Activated CD4-positive, alpha-beta T cell treated with anti-CD3 and anti-CD28 coated beads, Interleukin-2, amount 50 U/mL, for 48 hours (primary cell): ENCODE measurements at places on chromosomes 12 and 14.

DNA sequence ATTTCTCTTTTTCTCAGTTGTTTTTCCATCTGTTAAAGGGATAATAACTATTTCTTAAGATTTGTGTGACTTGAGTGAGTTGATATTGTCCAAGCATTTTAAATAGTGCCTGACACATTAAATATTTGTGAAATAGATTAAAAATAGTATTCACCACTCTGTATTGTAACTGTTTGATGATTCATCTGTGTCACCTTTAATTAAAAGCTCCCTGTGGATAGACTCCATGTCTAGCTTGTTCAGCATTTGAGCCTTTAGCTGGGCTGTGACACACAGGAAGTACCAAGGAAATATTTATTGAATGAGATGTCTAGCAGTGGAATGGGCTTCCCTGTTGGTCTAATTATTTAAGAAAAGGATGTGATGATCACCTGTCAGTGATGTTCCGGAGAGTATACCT lies 1.8 kb upstream of the GLIPR1L2 start:
- no peak for DNase-seq

- DNase-seq = no peak
These were observed 1387.1 kb upstream of the TMEM132C start for GRCh38 chr12:126879842-126880241.

DNA sequence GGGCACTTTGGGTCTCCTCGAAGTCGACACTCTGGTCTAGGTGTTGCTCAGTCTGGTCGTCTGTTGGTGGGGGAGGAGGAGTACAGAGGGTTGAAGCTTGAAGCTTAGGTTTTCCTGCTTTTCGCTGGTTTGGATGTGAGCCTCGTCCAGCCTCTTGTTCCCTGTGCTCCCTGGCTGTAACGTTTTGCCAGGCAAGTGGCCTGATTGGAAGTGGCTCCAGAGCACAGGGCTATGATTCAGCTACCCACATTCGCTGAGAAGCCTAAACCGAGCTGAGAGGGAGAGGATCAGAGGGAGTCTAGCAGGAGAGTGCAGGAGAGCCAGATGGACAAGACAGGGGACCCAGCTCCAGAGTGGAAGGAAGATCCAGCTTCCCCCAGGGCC lies 6.1 kb downstream of the HOXC10 start:
- DNase-seq = no peak

GRCh38 chr14:54446161-54446693 lies 5.1 kb upstream of the CNIH1 start:
- DNase-seq = no peak

GRCh38 chr14:56004786-56005185 lies 113.4 kb upstream of the PELI2 start:
- peak; percentile 26 for DNase-seq

DNA sequence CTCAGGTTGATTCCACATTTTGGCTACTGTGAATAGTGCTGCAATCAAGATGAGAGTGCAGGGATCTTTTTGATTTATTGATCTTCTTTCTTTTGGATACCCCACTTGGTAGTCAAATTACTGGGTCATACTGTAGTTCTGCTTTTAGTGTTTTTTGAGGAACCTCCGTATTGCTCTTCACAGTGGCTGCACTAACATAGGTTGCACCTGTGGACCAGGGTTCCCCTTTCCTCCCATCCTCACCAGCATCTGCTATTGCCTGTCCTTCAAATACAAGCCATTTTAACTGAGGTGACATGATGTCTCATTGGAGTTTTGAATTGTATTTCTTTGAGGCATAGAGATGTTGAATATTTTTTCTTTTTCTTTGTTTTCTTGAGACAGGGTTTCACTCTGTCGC lies 152.5 kb upstream of the TMEM132C start:
- no peak for DNase-seq

DNA sequence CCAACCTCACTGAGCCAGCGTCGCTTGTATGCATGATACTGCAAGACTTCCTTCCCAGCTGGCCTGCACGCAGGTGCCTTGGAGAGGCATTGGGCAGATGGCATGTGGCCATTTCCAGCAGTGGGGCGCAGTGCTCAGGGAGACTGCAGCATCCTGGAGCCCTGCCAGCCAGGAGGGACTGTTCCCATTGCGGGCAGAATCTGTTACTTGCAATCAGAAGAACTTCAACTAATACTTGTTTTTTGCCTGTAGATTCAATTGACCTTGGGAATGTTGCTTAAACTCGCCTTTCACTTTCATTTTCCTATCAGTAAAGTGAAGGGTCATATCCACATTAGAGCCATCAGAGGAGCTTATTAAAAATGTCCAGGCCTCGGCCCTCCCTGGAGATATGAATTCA lies 29.8 kb downstream of the ANKRD9 start:
- DNase-seq = no peak

- DNase-seq = no peak
These were observed 11.9 kb downstream of the NUP37 start for GRCh38 chr12:102107970-102108369.

DNA sequence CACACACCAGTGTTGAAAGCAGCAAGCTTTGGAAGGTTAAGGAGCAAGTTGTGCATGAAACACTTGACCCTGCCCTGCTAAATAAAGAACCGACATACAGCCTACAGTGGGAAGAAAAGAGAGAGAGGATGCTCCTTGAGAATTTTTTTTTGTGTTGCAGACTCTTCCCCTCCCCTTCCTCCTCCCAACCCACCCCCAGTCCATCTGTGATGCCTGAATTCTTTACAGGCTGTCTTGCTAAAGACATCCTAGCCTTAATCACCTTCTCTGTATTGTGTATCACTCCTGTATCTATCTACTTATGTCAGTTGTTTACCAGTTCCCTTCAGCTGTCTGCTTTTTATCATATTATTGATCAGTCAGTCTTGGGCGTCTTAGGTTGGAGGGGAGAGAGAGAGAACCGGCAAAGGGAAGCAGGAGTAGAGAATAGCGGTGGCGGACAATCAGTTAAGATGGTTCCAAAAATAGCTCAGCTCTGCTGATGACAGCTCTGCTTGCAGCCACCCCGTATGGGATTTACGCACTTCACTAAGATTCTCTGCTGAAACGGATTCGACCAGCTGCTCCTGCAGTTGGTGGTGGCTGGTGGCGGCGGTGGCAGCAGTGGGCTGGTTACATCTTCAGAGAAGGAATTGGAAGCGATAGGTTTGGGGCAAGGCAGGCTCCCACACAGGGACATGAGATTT lies 664.7 kb downstream of the NRXN3 start:
- no peak for DNase-seq

- no peak for DNase-seq
These were observed 6.7 kb upstream of the MTA1 start for GRCh38 chr14:105412771-105413543.

DNA sequence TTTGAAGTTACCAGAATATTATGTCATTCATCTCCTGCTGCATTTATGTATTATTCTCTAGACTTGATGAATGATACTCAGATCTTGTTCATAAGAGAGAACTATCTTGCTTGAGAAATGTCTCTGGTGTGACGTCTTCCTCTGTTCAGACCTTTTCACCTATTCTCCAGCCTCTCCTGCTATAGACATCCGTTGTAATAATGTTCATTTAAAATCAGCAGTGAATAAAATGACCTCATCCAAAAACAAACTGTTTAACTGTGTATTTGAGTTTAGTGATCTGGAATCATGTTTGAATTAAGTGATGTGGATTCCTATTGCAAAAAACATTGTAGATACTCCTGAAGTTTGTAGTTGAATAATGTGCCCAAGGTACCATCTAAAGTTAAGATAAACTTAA lies 487.1 kb downstream of the PCNX1 start:
- DNase-seq = no peak

GRCh38 chr12:123271001-123271668 lies 521 bp downstream of the CDK2AP1 start:
- DNase-seq = peak; percentile 78

GRCh38 chr12:64701283-64701682 lies 57.9 kb downstream of the GNS start:
- DNase-seq = no peak

DNA sequence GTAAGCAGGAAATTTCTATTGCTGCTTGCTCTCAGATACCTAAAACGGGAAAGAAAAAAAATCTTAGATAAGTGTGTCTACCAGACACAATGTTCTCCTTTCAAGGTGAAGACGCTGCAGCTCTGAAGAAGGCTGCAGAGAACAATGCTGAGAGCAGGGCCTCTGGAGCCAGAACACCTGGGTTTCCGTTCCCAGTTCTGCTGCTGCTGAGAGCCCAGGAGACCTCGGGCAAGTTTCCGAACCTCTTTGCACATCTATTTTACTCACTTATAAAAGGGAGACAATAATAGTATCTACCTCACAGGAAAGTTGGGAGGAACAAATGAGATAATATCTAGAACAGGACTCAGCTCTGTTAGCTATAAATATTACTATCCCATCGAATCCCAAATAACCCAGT lies 122.9 kb downstream of the TMTC1 start:
- DNase-seq = no peak

DNA sequence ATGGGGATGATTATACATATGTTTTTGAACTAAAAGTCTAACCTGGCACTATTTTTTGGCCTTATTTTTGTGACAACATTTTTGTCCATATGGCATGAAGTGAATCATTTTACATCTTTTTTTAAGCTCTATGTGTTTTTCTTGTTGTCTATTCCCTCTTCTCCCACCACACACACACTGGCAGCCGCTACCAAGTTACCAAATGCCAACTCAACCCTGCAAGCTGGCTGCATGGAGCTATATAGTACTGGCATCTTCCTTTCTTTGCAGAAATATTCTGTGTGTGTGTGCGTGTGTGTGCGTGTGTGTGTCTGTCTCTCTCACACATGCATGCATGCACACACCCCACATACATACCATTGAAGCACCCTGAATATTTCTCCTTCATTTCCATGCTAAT lies 278.9 kb upstream of the SOX5 start:
- no peak for DNase-seq

GRCh38 chr12:77337362-77337761 lies 272.0 kb upstream of the E2F7 start:
- no peak for DNase-seq

DNA sequence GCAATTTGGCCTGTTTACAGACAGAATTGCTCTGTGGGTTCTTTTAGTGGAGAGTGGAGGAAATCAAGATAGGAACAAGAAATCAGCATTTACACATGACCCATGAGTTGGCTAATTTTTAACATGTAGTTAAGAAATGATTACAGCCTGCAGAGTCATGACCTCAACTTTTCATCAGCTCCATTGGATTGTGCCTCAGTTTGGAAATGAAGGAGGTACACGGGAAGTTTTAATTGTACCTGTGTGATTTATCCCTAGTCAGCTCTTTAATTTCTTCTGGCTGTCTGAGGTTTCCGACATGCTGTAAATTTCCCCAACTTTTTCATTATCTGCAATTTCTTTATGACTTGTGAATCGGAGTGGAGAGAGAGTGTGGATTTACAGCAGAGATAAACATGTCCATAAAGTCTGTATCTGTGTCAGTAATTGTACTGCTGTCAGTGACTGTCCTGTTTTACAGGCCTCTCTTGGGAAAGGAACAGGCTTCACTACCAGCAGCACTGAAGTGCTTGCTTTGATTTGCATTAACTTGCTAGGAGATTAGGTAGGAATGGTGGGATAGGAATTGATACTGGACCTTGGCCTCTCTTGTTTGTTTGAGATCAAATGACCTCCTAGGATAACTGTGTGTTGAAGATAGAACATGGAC lies 49.2 kb downstream of the LIN52 start:
- DNase-seq = no peak

DNA sequence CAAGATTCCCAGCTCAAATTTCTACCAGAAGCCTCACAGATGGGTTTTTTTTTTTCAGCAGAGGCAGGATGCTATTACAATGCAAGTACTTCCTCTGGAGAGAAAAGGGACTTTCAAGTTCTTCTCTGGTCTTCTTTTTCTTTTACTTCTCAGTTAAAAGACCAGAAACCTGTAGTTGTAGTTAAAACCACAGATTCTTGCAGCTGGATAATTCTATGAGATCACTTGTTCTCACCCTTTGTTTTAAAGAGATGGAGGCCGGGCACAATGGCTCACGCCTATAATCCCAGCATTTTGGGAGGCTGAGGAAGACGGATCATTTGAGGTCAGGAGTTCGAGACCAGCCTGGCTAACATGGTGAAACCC lies 47.6 kb upstream of the OVCH1 start:
- DNase-seq = no peak

DNA sequence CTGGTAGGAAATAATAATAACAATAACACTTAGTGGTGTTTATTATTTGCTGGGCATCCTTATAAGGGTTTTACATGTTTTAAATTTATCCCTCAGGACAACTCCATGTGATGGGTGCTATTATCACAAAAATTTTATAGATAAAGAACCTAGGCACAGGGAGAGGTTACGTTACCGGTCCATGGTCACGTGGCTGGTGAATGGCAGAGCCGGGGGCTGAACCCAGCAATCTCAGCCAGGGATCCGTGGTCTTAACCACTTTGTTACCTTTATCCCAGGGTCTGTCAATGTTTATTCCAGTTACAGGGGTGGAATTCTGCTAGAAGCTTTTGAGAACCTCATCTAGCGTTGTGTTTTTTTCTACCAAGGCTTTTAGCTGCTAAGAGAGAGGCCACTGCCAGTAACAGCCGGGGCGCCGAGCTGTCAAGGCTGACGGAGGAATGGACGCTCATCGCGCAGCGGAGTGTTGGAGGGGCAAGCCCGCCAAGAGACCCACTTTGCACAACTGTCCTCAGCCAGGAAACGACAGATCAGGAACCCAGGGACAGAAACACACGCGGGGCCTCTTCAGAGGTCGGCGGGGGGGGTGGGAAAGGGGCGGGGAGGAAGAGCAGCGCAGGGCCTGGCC lies 418 bp downstream of the AMN1 start:
- DNase-seq = peak; percentile 39

- DNase-seq = no peak
These were observed 7.9 kb upstream of the ITFG2 start for GRCh38 chr12:2804393-2805142.

GRCh38 chr14:91330856-91331255 lies 86.4 kb upstream of the GPR68 start:
- DNase-seq = no peak

- no peak for DNase-seq
These were observed 23.2 kb upstream of the PTGDR start for GRCh38 chr14:52244328-52244727.

GRCh38 chr12:46126050-46126727 lies 135.8 kb upstream of the SCAF11 start:
- no peak for DNase-seq

DNA sequence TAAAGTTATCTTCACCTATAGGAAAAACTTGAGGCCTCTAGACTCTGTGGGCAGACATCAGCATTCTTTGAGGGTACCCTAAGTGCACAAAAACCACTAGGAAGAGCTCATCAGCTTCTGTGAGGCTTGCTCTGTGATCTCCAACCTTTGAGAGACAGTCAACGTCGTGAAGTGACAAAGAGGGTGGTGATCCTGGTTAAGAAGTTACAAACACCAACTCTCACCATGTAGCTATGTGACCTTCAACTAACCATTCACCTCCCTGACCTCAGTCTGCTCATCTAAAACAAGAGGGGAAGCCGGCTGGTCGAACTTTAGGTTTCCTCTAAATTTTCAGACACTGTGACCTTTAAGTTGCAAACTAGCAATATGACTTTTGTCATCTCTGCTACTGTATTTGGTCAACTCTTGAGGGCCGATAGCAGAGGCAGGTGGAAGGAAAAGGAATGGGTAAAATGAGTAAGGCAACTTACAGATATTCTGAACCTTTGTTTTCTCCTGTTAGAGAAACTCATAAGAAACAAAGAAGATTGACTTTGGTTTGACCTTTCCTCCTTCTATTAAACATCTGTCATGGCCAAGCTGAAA lies 103.2 kb upstream of the PARP11 start:
- no peak for DNase-seq

- DNase-seq = no peak
These were observed 345.2 kb upstream of the CCDC196 start for GRCh38 chr14:66140963-66141362.

GRCh38 chr12:103257763-103258162 lies 238.0 kb downstream of the C12orf42 start:
- no peak for DNase-seq

GRCh38 chr14:104856869-104857860 lies 7.9 kb upstream of the CEP170B start:
- no peak for DNase-seq
